Neural crest cell (in vitro differentiated cells): ENCODE measurements at places on chromosomes 4 and X. TPM values are rescaled to one million over a fixed set of nuclear protein-coding genes. Genes with fewer than 3 reads are reported as not detected.
A peak's percentile ranks its signal among the peaks of the same experiment; 100 is the strongest.

- DNase-seq, result no peak
These were observed 134.7 kb downstream of the STIM2 start for GRCh38 chr4:26995316-26995715.

Gene ARHGAP24
- total RNA-seq, result 0.84 and 1.5 TPM in 2 replicates

- no peak for DNase-seq
These were observed 81.9 kb upstream of the HPGD start for GRCh38 chr4:174604198-174604597.

GRCh38 chr4:92252846-92253245, 50.9 kb upstream of the GRID2 start:
- no peak for DNase-seq

Gene EDNRA
- total RNA-seq, result 5.8 and 6.9 TPM in 2 replicates

GRCh38 chr4:677431-678293, 3.3 kb downstream of the MYL5 start:
- no peak for DNase-seq

Gene ENPP6
- not detected in 2 replicates for total RNA-seq

GRCh38 chrX:120999413-120999812, 13.9 kb upstream of the CT47A1 start:
- DNase-seq, result no peak

- no peak for DNase-seq
These were observed 27.9 kb upstream of the USP38 start for GRCh38 chr4:143156853-143157252.

DNA sequence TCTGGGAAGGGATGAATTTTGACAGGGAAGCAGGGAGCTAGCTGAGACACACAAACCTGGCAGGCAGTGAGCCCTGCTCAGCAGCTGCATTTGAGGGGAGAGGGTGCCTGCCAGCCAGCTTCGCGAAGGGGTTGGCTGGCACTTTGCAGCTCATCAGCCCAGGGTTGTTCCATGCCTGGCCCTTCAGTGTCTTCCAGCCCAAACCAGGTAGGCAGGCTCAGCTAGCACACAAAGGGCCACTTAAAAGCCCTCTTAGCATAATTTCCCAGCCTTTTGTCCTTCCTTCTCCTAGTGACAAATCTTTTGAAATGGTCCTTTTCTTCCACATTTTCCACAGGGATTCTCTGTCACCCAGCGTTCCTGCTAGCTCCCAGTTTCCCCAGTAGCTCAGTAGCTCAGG, 4.3 kb upstream of the FRMPD3 start:
- no peak for DNase-seq

Gene PRDM5
- 18.1 and 21.9 TPM in 2 replicates for total RNA-seq

Gene TSPAN7
- total RNA-seq, result 9.1 and 9.7 TPM in 2 replicates

Gene SPIN2A
- total RNA-seq, result 0.75 and 0.98 TPM in 2 replicates

GRCh38 chr4:30724247-30724646, 4.1 kb downstream of the PCDH7 start:
- DNase-seq, result no peak

DNA sequence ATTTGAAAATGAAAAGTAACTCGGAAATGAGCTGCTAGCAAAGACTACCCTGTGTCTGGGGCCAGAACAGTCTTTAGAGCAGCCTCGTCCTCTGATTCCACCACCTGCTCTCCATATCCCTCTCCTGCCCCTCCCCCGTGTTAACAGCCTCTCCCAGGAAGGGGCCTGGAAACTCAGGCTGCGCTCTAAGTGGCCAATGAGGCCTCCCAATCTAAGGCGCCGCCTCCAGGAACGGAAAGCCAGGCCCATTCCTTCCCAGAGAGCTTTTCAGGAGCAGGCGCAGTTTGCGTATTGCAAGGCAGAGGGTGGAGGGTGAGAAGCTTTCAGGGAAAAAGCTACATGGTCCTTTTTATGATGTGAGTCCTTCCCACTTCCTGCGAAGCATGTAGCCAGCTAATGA, 31.2 kb downstream of the RS1 start:
- DNase-seq, result no peak

DNA sequence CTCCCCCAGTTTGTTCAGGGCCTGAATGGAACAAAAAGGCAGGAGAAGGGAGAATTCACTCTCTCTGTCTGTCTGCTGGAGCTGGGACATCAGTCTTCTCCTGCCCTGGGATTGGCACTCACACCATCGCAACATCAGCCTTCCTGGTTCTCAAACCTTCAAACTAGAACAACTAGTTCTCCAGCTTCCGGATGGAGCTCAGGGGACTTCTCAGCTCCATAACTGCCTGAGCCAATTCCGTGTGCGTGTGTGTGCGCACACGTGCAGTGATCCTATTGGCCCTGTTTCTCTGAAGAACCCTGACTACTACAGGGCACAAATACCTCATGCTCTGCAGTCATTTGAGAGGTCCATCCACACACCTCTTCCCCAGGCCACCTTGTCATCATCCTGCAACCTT, 18.7 kb upstream of the MAN2B2 start:
- DNase-seq, result no peak

Gene XKRX
- 0.41 and 0.51 TPM in 2 replicates for total RNA-seq

DNA sequence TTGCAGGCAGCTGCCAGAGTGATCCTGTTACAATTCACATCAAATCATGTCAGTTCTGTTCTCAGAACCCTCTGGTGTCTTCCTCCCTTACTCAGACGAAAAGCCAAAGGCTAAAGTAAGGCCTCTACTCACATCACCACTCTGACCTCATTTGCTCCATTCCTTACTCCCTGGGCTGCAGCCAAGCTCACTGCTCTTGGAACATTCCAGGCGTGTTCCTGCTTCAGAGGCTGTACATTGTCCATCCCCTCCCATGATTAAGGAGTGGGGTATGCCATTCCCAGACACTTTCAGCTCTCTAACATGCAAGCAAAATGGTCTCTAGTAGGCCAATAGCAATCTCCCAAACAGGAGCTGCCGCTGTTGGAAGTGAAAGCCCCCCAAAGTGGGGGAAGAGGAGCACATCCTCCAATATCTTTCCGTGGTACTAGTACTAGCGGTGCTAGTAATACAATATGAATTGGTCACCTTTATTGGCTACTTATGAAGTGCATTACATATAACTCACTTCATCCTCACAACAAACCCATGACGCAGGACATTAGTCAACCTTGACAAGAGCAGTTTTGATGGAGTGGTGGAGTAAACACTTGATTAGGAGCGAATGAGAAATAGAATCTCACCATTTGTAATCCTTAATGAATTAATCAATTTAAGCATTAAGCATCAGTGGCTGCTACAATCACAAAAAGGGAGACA, 15.0 kb downstream of the GAB3 start:
- DNase-seq, result no peak

- no peak for DNase-seq
These were observed 2048.7 kb downstream of the PCDH7 start for GRCh38 chr4:32768664-32769389.

DNA sequence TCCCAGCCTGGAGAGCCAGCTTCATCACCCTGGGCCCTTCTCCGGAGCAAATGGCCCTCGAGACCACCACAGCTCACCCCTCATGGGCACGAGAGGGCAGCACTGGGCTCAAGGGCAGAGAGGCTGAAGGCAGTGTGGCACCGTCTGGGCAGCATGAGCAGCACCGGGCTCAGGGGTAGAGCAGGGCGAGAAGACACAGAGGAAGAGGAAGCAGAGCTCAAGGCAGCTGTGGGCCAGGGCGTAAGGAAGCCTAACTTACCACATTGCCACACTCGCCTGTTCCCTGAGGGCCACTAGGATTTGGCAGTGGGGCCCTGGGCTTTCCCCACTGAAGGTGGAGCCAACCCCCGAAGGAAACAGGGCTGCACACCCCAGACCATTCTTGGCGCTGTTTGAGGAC, 15.5 kb downstream of the ZNF185 start:
- no peak for DNase-seq

- no peak for DNase-seq
These were observed 422.3 kb downstream of the STPG2 start for GRCh38 chr4:97720869-97721432.

GRCh38 chr4:141459020-141459419, 177.4 kb upstream of the IL15 start:
- no peak for DNase-seq

Gene TLR3
- 0.11 and 0.19 TPM in 2 replicates for total RNA-seq

DNA sequence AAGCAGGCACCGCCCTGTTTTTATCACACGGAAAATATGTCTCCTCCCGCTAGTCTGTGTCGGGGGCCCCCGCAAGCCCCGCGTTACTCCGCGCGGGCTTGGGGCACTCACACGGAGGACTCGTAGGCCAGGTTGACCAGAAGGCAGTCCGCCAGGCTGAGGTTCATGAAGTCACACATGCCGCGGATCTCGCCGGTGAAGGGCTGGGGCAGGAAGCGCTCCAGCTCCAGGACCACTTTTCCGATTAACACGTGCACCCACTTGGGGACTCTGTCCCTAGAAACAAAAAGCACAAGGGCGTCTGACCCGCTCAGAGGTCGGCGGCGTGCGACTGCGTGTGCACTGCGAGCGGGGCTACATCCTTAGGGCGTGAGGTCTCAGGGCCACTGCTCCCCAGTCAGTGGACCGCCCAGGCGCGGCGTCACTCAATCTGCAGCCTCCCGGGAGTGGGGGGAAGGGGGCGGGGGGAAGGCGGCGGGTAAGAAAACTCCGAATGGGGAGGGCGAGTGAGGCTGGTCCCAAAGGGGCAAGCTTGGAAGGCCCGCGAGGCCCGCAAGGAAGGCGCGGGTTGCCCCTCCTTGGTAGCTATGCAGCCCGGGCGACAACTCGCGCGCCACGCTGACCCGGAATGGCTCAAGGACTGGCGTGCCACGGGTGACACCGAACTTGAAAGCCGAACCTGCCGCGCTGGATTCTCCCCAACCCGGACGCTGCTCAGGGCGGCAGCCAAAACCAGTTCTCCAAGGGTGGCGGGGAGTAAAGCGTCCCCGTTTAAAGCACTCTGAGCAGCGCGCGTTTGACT, 722 bp downstream of the NAAA start:
- DNase-seq, result peak; percentile 39

GRCh38 chrX:100980608-100981497, 11.3 kb downstream of the ARL13A start:
- no peak for DNase-seq

Gene RPA4
- total RNA-seq, result 0.44 and 0.50 TPM in 2 replicates

Gene NSUN7
- 4.4 and 4.7 TPM in 2 replicates for total RNA-seq

GRCh38 chr4:84479663-84480062, 19.4 kb downstream of the NKX6-1 start:
- DNase-seq, result no peak

Gene ARHGAP36
- total RNA-seq, result 1.8 and 2.4 TPM in 2 replicates

Gene NDP
- 4.2 and 4.3 TPM in 2 replicates for total RNA-seq

Gene ADGRL3
- 32.9 and 34.5 TPM in 2 replicates for total RNA-seq

GRCh38 chr4:53775381-53775780, 184.1 kb upstream of the LNX1 start:
- DNase-seq, result no peak

DNA sequence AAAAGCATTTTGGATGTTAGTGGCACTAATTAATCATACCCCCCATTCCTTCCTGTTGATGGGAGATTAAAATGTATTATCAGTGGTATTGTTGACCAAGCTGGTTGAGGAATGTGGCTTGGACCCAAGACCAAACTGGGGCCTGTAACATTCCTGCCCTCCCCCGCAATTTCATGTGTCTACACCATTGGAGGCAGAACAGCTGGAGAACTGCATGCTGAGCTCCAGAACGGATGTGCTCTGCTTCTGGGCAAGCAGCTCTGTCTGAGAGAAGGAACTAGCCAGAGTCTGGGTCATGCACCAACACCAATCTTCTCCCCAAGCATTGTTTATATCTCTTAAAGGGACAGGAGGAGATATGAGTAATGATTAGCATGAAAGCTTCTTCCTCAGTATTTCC, 185.5 kb downstream of the CEP135 start:
- DNase-seq, result no peak

Gene EFHC2
- total RNA-seq, result 0.77 and 1.2 TPM in 2 replicates

DNA sequence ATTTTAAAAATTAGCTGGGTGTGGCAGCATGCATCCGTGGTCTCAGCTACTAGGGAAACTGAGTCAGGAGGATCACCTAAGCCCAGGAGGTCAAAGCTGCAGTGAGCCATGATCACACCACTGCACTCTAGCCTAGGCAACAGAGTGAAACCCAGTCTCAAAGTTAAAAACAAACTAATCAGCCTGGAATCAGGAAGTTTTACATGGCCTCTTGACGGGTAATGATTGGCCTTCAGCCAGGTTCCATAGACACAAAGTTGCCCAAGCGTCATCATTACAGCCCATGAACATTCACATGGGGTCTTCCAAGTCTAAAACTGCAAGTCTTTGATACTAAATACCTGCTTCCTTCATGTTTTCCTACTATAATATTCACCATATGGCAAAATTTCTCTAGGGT, 10.0 kb upstream of the RGN start:
- DNase-seq, result no peak

Gene F8
- 2.1 and 2.3 TPM in 2 replicates for total RNA-seq

DNA sequence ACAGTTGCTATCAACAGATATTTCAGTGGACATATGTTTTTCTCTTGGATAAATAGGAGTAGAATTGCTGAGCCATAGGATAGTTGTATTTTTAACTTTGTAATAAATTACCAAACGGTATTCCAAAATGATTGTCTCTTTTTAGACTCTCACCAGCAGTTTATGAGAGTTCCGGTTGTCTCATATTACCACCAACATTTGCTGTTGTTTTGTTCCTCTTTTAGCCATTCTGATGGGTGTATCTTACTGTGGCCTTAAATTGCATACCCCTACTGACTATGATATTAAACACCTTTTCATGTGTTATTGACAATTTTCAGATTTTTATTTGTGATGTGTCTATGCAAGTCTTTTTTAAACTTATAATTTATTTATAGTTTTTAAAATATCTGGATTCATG, 39.7 kb downstream of the SNX25 start:
- DNase-seq, result no peak

GRCh38 chr4:148542922-148543623, 100.9 kb upstream of the NR3C2 start:
- no peak for DNase-seq

GRCh38 chr4:154491341-154492271, at the start of gene DCHS2:
DCHS2 (minus strand) TSS chr4:154491799; CDS start chr4:154491355, 444 bp downstream.
- peak; percentile 28 for DNase-seq

DNA sequence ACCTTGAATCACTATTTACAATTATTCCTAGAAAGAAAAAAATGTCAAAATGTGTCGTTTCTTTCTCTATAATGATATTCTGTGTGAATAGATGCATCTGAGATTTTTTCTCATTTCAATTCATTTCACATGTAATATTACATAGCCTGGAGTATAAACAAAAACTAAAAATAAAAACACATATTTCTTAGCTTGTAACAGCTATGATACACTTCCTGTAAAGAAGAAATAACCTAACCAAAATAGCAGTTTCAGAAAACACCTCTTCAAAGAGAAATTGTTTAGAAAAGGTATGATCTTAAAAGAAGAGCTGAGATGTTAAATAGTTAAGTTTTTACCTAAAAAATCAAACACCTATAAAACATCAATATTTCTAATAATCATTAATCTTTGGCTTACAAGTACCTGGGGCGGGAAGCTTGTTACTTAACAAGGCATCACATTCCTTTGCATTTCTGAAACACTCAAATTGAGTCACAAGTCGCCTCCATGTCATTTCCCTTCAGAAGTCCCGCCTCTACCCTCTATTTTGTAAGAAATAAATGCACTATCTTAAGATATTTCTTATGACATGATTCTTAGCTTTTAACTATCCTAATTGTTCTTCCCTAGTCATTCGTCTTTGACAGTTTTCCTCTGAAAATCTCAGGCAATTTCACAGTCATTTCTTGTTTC, 76.5 kb downstream of the PCDH18 start:
- no peak for DNase-seq
